Motor neuron (in vitro differentiated cells): ENCODE measurements at places on chromosomes 3 and 15. TPM values are rescaled to one million over a fixed set of nuclear protein-coding genes. Genes with fewer than 3 reads are reported as not detected.

Gene ITGA11
- total RNA-seq = 1.1 and 3.0 TPM in 2 replicates

Gene TRIM71
- 0.05 and 0.10 TPM in 2 replicates for total RNA-seq

Gene JAGN1
- total RNA-seq = 13.6 and 14.2 TPM in 2 replicates

Gene CMC1
- 25.5 and 28.7 TPM in 2 replicates for total RNA-seq

Gene OR5H1
- total RNA-seq = 0.05 TPM in 1 of 2 replicates, not detected in the other

Gene C2CD4B
- total RNA-seq = not detected in 2 replicates

Gene LRRC31
- total RNA-seq = not detected in 2 replicates
